ENCODE measurements at places on chromosomes 7 and 10. TPM values are rescaled to one million over a fixed set of nuclear protein-coding genes. Genes with fewer than 3 reads are reported as not detected.

DNA sequence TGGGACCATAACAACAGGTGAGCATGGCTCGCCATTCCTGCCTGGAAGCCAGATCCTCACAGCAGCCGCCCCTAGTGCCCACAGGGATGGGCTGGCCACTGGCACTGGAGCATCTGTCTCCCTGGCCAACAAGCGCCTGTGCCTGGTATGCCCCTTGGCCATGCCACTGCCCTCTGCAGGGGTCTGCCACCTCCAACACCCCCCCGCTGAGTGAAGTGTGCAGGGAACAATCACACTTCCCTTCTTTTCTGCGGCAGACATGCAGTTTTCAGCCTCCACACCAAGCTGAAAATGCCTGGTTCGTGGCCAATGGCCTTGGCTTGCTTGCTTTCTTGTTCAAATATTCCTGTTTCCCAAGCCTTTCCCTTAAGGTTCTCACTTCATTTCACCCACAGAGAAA is 50.7 kb downstream of the HSPA12A start:
- H3K4me1 ChIP-seq = peaks cover 49% of the 10 kb centered on the region
- H3K36me3 ChIP-seq = no peaks in the 10 kb centered on the region
- no peak for DNase-seq

INSYN2A gene
- total RNA-seq = 0.35 TPM

DNA sequence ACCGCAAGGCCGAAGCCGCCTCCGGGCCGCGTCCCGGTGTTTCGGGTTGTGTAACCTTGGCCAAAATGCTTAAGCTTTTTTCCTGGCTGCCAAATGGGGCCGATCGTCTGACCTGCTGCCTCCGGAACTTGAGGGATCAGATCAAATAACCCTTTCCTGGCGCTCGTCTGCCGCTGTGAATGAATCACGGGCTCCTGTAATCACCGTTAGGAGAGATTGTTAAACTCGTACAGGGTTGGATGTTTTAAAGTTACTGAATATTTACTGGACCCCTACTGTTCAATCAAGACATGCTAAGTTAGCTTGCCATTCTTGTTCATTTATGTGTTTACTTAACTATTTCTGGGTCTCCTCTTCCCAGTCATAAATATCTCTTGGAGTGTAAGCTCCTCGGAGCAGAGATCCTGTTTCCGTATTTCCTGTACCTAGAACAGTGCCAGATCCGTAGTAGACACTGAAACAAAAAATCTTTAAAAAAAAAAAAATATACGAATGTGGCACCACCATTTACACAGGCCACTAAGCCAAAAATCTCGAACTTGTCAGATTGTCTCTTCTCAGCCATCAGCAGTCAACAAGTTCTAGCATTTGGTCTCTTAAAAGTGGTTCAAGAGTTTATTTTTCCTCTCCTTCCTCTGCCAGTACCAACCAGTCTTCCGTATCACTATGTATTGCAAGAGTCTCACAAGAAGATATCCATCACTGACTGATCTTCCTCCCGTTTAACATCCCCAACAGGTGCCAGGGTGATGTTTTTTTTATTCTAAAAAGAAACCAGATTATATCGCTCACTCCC is 650 bp upstream of the TM9SF3 start:
- H3K27me3 ChIP-seq = no peaks in the 10 kb centered on the region
- peaks cover 45% of the 10 kb centered on the region for H3K4me1 ChIP-seq
- H3K27ac ChIP-seq = peak overlapping the region; percentile 98
- H3K36me3 ChIP-seq = no peaks in the 10 kb centered on the region

TUBB8 gene
- not detected for total RNA-seq

- no peak overlapping the region for H3K27ac ChIP-seq
- H3K27me3 ChIP-seq = no peaks in the 10 kb centered on the region
- H3K36me3 ChIP-seq = no peaks in the 10 kb centered on the region
- H3K4me1 ChIP-seq = peaks cover 3% of the 10 kb centered on the region
- DNase-seq = no peak
These were observed 258.1 kb upstream of the GRB10 start for GRCh38 chr7:51040787-51041186.

DNA sequence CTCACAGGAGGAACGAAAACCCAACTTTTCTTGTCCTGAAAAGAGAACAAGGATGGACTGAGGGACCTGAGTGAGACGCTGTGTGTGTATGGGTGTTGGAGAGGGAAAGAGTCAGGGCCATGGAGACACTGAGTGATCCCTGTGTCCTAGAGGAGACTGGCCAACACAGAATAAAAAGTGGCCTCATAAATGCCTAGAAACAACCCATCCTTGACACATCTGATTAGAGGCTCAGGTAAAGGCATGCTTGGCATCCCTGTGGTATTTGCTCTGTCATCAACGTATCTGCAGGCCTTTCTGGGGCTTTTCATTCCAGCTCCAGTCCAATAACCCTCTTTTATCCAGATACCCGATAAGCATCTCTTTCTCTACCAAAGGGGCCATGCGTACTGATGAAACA is 86.3 kb downstream of the FGFR2 start:
- DNase-seq = no peak
- no peak overlapping the region for H3K27ac ChIP-seq
- no peaks in the 10 kb centered on the region for H3K36me3 ChIP-seq
- H3K4me3 ChIP-seq = no peak overlapping the region
- no peaks in the 10 kb centered on the region for H3K4me1 ChIP-seq
- no peaks in the 10 kb centered on the region for H3K27me3 ChIP-seq

ZDHHC4 gene
- total RNA-seq = 101 TPM
